ENCODE measurements at places on chromosomes 7 and 10.
A peak's percentile ranks its signal among the peaks of the same experiment; 100 is the strongest.

DNA sequence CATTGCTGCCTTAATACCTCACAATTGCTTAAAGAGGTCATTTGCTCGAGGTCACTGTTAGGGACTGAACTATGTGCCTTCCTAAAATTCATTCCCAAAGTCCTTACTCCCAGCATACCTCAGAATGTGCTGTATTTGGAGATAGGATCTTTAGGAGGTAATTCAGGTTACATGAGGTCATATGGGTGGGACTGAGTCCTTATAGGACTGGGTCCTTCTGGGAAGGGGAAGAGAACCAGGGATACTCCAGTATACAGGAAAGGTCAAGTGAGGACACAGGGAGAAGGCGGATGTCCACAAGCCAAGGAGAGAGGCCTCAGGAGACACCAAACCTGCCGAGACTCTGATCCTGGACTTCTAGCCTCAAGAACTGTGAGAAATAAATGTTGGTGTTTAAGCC lies 253.3 kb downstream of the PRPF18 start:
- no peak for DNase-seq

- no peak for DNase-seq
Measured at GRCh38 chr10:79490400-79491142, 21.8 kb upstream of the EIF5AL1 start.

GRCh38 chr7:103793614-103794013 lies 195.8 kb downstream of the RELN start:
- no peak for DNase-seq

GRCh38 chr10:35409094-35409582 lies 72.8 kb downstream of the CCNY start:
- no peak for DNase-seq

DNA sequence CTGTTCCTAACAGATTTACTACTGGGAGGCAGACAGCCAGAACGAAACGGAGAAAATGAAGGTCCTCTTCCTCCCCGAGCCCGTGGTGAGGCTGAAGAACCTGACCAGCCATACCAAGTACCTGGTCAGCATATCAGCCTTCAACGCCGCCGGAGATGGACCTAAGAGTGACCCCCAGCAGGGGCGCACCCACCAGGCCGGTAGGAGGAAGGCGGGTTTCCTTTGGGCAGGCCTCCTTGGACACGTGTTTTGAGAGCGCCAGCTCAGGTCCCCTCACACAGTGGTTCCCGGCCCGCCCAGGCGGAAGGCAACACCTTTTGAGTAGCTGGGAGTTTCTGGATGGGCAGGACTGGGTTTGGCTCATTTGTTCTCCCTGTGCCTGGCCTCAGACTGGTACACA lies 474.0 kb upstream of the FOXK1 start:
- no peak for DNase-seq

GRCh38 chr10:17003151-17003550 lies 126.5 kb downstream of the CUBN start:
- DNase-seq: no peak

DNA sequence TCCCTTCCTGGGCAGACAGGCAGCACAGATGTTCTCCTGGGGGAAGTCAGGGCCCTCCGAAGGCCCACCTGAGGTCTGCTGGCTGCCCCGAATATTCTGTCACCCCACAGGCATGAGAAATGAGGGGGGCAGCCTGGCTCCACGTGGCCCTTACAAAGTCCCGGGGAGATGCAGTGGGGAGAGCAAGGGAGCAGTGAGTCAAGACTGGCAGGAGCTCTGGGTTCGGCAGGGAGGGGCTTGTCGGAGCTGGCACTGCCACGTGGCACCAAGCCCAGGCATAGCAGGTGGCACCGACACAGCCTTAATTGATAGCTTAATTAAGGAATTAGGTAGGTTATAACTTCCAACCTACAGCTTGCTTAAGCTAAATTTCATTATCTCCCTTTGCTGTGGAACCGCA lies 163.9 kb downstream of the USP6NL start:
- DNase-seq: no peak

DNA sequence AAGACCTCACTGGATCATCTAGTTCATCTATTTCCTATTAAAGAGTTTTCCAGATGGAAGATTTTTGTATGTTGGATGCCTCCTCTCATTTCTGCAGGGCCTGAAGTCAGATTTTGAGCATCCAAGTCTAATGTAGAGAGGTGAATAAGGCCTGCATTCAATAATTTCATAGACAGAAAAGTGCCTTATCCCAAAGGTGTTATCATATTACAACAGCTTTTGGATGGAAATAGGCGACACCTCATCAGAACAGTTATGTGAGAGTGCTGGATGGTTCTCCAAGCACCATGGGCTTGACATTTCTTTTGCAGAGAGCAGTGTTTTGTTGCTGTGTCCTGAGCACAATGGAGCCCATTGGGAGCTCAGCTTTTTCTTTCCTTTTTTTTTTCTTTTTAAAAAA lies 162.4 kb upstream of the MEOX2 start:
- DNase-seq: no peak

GRCh38 chr7:131471250-131472004 lies 85.0 kb downstream of the PODXL start:
- DNase-seq: no peak

- DNase-seq: no peak
Measured at GRCh38 chr7:66296557-66296956, 91.4 kb downstream of the TPST1 start.

DNA sequence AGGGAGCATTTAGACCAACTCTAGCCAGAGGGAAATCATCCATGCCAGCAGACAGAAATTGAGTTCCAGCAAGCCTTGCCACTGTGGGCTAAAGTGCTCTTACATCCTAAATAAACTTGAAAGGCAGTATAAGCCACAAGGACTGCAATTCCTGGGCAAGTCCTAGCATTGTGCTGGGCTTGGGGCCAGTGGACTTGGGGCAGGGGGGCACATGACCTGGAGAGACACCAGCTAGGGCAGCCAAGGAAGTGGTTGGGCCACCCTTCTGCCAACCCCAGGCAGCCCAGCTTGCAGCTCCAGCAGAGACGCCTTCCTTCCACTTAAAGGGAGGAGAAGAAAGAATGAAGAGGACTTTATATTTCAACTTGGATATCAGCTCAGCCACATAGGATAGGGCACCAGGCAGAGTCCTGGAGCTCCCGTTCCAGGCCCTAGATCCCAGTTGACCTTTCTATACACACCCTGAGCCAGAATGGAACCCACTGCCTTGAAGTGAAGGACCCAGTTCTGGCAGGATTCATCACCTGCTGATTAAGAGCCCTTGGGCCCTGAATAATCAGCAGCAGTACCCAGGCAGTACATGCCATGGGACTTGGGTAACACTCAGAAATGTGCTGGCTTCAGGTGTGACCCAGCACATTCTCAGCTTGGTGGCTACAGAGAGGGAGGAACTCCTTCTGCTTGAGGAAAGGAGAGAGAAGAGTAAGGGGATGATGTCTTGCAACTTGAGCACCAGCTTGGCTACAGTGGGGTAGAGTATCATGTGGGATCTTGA lies 153.0 kb downstream of the GNAI1 start:
- DNase-seq: no peak

- DNase-seq: no peak
Measured at GRCh38 chr7:70582927-70583895, 548.7 kb upstream of the GALNT17 start.

- no peak for DNase-seq
Measured at GRCh38 chr10:74282151-74282847, 131.3 kb downstream of the ADK start.

DNA sequence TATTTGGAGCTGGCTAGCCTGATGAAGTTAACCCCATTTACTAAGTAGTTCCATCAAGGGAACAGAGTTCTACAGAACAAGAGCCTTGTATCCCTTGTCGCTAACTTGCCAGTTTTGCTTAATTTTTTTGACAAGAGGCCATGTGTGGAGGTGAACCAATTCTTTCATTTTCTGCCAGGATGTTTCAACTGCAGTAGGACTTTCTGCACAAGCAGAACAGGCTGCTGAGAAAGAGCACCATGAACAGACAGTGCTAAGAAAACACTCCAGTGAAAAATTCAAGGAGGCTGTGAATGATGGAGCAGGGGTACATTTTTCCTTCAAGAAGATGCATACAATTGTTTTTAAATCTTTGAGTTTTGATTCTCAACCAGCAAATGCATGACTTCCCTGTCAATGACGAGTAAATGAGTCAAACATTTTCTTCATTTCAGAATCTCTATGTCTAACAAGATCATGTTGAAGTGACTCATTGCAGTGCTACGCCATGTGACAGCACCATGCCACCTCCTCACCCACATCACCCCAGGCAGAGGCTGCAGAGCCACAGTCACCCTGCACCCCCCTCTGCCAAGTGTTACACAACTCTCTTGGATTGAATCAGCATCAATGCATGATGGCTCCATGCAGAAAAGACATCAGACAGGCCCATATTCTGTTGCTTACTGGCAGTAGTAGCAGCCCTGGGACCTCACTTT lies 193.1 kb downstream of the COBL start:
- DNase-seq: peak; percentile 95

- no peak for DNase-seq
Measured at GRCh38 chr10:33271969-33272583, 62.4 kb downstream of the NRP1 start.
